HCT116 (cell line): ENCODE measurements at places on chromosomes 2 and 18.

DNA sequence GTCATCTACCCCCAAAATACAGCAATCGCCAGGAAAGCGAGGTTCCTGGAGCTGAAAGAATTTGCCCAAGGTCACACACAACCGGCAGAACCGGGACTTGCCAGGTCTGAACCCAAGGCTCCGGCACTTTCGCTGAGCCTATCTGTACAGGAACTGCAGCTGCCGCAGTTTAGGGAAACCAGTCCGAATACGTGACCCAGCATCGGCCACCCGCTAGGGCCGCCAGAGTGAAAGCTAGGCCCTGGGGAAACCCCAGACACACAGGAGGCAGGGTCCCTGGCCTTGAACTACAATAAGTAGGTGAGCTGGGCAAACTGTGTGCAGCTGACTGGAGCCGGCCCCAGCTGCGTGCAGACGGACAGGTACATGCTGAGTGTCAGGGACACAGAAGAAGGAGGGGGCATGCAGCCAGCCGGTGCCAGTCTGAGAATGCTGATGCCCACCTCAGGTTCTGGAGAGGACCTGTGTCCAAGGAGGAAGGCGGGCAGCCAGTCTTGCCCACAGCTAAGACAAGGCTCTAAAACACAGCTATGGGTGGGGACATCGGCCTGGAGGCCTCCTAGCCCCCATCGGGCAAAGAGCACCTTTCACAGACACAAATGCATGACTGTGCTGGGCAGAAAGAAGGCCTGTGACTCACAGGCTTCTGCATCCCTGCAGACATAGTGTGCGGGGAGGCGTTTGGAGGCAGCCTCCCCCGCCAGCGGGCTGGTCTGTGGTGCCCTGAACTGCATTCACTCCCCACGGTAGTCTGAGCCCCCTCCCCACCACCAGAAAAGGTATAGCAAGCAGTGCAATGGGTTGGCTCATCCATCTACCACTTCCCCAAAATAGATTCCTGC lies 107.4 kb upstream of the ID2 start:
- DNase-seq = no peak

DNA sequence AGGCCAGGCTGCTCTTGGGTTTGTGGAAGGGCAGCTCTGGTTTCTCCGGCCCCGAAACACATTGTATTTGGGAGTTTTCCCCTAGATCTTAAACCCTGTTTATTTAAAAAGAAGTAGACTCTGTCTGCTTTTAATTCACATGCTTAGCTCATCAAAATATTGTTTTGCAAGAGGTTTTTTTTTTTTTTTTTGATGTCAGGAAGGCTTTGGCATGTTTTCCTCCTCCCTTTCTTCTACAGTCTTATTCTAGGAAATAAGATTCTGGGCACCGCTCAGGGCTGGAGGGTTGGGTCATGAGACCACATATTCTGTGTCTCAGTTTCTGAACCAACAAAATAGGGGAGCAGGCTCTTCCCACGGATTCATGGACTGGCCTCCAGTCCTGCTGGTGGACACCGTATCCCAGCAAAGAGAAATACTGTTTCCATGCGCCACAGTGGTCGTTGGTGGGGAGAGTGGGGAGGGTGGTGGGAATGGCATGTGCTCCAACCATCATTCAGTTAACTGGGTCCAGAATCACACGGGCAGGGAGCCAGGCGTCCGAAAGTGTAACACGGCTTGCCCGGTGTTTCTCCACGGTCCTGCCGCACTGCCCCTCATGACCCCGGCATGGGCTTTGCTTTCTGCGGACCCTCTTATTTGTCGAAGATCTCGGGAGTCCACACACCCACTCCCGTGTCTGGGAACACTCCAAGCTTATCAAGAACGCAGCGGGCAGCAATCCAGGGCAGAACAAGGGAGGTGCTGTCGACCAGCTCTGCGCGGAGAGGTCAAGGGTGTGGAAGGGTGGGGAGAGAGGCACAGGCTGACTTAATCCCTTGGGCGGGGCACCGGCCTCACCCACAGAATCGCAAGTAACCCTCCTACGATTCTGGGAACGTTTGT lies 176.7 kb downstream of the GLI2 start:
- DNase-seq = peak; percentile 18

GRCh38 chr2:63975437-63976124 lies 43.6 kb downstream of the VPS54 start:
- DNase-seq = no peak

- DNase-seq = no peak
Measured at GRCh38 chr2:86225581-86225980, 26.3 kb downstream of the MRPL35 start.

DNA sequence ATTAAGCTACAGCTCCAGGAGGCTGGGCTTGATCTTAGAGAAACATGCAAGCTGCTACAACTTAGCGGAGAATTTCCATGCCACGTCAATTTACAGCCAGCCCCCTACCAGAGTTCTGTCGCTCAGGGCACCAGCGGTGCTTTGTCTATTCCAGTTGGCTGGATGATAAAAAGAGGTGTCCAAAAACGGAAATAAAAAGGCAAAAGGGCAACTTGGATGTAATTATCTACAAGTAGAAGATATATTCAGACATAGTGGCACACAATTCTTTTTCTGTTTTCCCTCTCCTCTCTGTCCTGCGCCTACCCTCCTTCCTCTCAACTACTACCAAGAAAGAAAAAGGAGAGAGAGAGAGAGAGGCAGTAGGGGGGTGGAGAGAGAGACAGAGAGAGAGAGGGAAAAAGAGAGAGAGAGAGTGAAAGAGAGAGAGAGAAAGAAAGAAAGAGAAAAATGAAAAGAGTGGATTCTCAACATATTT lies 363 bp upstream of the RFTN2 start:
- no peak for DNase-seq

DNA sequence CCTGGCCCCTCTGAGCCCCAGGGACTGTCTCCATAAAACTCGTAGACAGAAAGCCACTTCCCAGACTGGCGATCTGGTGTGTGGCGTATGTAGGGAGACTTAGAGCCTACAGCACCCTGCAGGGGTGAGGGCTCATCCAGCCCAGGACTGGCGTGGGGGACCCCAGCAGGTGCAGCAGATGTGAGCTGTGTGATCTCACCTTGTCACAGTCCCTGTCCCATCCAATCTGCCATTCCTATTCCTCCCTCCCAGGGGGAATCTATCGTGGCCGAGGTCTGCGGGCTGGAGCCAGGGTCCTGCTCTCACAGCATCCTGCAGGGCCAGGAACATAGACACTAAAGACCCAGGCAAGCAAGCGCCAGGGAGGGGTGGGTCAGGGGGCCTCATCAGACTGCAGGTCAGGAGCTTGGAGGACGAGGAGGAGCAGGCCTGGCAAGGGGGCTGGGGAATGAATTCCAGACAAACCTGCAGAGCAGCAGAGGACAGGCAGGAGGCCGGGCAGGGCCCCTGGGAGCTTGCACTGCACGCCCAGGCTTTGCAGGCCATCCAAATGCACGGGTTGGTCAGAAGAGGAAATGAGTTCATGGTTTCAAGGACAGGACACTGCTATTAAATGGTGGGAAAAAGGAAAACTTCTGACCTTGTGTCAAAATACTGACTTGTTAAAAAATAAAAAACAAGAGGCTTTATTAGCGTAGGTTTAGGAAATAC lies 32.5 kb downstream of the HS6ST1 start:
- no peak for DNase-seq

GRCh38 chr2:240051697-240052096 lies 1.6 kb downstream of the OR6B3 start:
- DNase-seq = no peak

GRCh38 chr2:120861576-120862191 lies 126.0 kb downstream of the GLI2 start:
- DNase-seq = no peak

DNA sequence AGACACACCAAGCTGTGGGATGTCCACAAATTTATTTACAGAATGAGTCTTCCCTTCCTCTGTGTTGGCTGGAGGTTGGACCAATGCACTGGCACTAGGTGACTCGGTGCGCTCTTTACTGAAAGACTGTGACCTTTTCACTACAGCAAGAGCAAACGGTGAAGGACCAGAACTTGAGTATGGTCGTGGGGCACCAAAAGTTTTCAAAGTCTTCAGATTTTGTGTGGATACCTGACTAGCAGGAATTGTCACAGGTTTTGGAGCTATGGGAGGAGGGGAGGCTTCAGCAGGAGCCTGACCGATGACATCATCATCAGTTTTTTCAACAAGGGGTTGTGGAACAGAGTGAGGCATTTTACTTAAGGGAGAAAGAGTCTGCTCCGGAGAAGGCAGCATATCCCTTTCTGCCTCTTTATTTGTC lies 73.0 kb upstream of the GRB14 start:
- no peak for DNase-seq

DNA sequence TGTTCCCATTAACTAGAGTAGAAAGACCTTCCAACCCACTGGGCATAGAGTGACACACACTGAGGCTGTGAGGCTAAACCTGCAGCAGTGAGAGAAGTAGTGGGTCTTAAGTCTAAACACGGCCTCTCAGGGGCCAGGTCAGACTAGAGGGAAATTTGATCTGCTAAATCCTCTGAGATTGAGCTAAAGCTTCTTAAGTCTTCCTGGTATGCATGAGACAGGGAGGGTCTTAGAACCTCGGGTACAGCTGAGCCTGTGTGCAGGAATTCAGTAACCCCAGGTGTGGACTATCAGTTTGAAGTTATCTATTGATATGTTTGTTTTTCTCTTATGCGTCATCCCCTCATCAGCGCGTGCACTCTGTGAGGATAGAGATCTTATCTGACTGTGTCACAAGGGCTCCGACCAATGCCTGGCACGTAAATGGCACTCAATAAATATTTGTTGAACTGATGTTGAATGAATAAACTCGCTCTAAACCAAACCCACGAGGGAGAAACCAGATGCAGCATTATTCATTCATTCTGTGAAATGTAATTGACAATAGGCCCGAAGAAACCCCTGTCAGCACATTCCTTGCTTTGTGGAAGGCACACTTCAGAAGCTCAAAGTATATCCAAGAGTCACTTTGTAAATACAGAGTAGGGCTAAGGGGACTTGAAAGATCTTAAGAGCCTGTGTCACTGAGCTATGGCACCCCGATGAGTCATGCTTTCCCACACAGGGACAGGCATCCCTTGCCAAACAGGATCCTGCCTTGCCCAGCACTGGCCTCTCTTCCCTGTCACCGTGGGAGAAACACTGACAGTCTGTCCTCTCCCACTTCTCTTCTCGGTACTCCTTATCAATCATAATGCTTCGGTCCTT lies 21.7 kb upstream of the RAB10 start:
- DNase-seq = peak; percentile 92
